ENCODE measurements at places on chromosomes 6 and 20.

- DNase-seq: peak; percentile 79
Measured at GRCh38 chr6:159969204-159969912, 476 bp downstream of the IGF2R start.

- no peak for DNase-seq
Measured at GRCh38 chr20:10180651-10181235, 37.9 kb upstream of the SNAP25 start.

GRCh38 chr20:56469077-56469449 is 636 bp downstream of the RTF2 start:
- no peak for DNase-seq

DNA sequence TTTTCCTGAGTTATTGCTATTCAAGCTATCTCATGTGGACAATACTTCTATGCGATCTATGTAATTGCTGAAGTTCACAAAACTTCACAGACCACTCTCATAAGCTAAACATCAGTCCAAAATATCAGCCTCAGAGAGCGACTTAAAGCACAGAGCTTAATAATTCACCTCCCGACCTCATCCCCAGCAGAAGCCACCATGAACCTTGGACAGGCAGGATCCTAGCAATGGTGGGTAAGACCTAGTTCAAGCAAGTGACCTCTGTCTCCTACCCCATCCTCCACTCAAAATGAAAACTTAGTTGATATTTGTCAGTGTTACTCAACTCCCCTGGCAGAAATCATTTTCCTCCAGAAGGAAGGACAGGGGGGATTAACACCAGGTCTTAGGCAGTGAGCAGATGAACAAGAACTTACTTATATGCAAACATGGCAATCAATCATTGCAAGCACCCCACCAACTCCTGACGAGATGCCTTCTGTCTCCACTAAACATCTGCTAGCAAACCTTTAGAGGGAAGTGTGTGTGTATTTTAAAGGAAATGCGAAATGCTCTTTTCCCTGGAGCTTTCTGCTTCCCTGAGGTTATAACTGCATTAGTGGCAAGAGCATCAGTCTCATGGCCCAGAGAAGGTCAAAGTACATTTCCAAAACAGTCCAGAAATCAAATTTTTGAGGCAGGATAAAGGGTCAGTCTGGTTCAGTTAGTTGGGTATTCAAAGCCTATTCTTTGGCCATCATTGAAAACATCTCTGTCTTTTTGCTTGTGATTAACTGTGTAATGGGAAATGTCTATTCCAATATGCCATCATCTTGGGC is 90.0 kb downstream of the SLC22A23 start:
- no peak for DNase-seq

DNA sequence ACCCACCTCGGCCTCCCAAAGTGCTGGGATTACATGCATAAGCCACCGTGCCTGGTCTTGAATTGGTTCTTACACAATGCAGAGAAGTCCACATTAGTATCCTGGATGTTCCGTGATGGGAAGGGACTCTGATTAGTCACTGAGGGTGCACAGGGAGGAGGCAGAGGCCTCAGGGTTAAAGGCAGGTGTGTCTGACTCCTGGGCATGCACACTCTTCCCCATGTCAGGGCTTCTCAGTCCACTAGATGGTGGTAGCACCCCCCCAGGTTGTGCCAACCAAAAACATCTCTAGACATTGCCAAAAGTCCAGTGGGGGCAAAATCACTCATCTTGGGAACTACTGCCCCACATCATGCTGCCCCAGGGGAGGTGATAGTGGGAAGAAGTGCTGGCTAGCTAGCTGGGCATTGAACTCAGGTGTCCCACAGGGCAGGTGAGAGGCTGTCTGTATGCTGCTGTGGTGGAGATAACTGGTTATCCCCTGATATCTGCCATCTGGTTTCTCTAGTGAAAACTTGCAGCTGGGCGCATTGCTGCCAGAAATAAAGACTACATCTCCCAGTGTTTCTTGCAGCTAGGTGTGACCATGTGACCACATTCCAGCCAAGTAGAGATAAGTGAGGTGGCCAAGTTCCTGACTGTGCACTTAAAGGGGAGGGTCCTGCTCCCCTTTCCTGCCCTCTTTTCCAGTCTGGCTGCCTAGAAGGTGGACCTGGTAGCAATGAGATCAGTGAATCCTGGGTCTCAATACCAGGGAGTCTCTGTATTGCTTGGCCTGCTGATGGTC is 8.4 kb upstream of the NSFL1C start:
- DNase-seq: no peak

- DNase-seq: no peak
Measured at GRCh38 chr6:158472447-158472846, 87.4 kb upstream of the TMEM181 start.

- no peak for DNase-seq
Measured at GRCh38 chr6:87837444-87837843, 135.4 kb upstream of the AKIRIN2 start.
